Tongue (tissue), 3 donors: ENCODE measurements at places on chromosomes 6 and 20.

DNA sequence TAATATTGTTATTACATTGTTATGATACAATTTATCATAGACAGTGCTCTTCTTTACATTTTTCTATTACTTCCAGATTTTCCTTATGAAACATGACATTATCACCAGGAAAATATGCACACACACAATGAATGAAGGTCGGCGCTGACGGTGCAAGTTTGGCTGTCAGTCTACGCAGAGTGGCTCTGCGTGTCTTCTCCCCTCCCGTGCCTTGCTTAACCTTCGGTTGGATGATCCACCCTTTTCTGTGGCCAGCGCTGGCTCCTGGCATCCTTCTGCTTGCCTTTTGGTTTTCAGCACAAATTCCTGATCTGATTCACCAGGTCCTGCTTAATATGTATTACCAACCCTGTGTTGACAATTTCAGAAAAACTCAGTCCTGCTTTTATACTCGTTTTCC lies 157.4 kb downstream of the TSHZ2 start:
- no peak for DNase-seq

GRCh38 chr6:26173836-26174145 lies 86.6 kb downstream of the HFE start:
- no peak for DNase-seq

- DNase-seq = no peak
These were observed 74.1 kb downstream of the FAM83B start for GRCh38 chr6:54920628-54921027.

GRCh38 chr6:38346291-38347079 lies 293.2 kb downstream of the BTBD9 start:
- no peak for DNase-seq

DNA sequence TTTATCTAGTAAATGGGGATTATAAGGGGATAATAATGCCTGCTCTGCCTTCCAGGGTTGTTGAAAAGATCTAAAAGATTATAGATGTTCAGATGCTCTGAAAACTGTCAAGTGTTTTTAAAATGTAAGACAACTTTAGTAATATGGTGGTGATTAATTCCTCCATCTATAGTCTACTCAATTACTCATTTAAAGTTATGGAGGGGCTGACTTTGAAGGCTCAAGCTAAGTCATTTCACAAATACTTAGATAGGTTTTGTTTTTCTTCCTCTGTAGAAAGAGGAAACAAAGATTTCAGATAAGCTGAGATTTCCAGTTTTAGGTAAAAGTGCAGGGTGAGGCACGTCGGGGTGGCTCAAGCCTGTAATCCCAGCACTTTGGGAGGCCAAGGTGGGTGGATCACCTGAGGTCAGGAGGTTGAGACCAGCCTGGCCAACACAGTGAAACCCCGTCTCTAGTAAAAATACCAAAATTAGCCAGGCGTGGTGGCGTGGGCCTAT lies 50.5 kb upstream of the PIM1 start:
- DNase-seq = no peak

DNA sequence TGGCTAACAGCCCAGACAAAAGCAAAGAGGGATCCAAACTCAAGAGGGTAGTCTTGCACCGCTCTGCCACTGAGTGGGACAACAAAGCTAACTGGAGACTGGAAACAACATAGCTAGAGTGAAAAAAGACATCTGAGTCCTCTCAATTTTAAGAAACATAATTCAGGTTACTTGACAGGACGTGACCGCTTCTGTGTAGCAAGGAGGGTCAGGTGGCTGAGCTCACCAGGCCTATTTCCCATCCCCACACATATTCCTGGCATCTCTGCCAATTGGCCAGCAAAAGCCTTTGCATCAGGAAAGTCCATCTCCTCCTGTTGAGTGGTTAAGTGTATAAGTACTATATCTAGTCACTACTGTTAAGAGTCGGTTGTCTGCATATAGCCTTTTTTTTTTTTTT lies 25.3 kb upstream of the TBC1D20 start:
- DNase-seq = no peak

DNA sequence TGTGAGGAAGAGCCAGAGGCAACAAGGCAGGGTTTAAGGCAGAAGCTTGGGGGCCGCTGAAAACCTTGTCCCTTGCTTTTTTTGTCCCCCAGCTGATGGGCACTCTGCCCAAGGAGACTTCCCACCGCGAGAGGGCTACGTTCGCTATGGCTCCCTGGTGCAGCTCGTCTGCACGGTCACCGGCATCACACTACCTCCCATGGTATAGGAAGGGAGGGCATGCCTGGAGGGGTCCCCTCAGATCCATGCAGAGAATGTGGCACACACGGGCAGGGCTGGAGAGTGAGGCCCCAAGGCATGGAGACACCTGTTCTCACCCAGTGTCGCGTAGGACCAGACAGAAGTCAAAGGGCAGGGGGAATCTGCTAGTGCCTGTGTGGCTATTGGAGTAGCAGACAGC lies 5.8 kb upstream of the MATN4 start:
- DNase-seq = no peak

DNA sequence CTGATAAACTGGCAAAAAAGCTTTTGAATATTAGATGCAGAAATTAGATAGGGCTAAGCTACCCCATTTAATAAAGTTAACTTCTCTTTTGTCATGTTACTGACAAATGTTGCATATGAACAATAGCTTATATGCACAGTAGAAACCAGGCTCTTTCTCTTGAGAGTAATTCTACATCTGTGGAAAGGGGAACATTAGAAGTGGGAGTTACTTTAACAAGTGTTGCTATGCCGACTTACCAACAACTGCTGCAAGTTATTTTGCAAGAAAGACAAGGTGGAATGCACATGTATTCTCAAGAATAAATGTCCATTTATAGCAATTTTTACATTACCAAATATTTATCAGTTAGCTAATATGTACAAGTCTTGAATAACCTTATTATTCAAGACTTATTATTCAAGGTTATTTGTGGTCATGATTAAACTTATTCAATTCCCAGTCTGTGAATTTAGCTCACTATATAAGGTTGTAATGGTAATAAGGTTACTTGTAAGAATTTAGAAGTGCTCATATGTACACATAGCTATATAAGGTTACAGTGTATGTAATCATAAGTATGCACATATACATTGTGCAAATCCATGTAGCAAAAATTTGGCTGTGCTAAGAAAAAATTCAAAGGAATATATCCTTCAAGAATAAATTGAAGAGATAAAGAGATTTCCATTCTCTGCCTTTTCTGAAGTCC lies 38.3 kb downstream of the ADGRG6 start:
- DNase-seq = no peak

DNA sequence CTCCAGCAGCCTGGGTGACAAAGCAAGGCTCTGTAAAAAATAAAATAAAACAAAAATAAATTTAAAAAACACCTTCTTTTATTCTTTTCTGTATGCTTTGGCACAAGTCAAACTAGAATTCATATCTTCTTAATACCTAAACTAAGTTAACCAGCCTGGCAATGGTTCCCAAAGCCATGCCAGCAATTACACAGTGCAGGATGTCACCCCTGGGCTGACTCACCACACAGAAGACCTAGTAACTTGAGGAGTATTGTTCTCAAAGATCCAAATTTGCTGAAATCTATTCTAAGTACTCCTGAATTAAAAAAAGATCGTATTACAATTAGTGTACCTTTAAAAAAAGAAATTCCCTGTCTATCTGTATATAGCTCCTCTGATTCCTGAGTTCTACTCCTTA lies 162.7 kb upstream of the SGK1 start:
- DNase-seq = no peak
